SK-N-SH treated with all-trans-retinoic acid at 6 μM for 48 hours (cell line): ENCODE measurements at places on chromosomes 1 and 21.

- peak; percentile 93 for ATAC-seq
Measured at GRCh38 chr1:31127266-31127665, 61.7 kb upstream of the PUM1 start.

- peak; percentile 94 for ATAC-seq
Measured at GRCh38 chr21:27206368-27206982, 239.6 kb upstream of the ADAMTS5 start.

DNA sequence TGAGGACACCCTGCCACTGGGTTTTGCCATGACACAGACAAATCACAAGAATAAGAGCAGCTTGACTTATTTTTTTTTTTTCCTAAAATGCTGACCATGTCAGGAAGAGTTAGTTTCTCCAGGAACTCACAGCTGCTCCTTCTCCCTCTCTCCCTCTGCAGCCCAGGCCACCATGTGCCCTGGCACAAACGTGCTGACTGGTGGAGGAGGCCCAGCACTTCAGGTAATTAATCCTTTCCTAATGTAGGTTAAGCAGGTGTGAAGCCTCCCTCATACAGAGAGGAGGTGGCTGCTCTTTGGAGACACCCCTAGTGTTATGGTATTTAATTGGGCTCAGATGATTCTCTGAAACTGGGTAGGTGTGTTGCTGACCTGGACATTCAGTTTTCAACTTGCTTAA is 129.8 kb upstream of the USH2A start:
- no peak for ATAC-seq

GRCh38 chr1:1858382-1859086 is 32.4 kb downstream of the GNB1 start:
- peak; percentile 77 for ATAC-seq

GRCh38 chr1:17514776-17515175 is 24.7 kb upstream of the ARHGEF10L start:
- ATAC-seq = no peak

DNA sequence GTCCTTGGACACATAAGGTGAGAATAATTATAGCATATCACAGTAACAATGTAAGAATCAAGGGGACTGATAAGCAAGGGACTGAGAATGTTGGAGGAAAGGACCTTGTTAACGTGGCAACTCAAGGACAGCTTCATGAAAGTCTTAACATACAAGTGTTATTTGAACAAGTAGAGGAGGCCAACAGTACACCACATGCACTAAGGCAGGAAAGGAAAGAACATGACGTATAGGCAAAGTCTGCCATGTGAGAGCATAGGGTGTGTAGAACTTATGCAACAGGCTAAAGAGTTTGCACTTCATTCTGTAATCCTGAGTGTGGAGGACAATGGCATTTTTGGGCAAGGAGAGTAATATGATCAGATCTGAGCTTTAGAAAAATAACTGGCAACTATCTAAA is 33.3 kb upstream of the DIRAS3 start:
- no peak for ATAC-seq

DNA sequence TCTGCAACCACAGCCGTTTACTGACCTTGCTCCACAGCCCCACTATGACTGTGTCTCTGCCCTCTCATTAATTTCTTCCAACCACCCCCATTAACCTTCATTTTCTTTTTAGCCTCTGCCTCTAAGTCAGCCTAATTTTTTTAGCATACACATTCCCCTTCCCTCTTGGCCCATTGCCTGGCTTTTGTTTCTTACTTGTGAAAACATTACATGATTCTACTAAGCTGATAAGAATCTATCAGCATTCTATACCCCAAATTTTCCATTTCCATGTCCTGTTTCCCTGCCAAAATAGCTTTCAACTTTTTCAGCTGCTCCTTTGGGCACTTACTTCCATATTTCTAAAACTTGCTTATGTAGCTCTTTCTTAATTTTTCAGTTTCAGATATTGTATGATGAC is 79.8 kb downstream of the PCP4 start:
- ATAC-seq = no peak

GRCh38 chr1:76682138-76682537 is 185.1 kb upstream of the ST6GALNAC5 start:
- ATAC-seq = no peak; the same call in 2 of the 3 replicates

DNA sequence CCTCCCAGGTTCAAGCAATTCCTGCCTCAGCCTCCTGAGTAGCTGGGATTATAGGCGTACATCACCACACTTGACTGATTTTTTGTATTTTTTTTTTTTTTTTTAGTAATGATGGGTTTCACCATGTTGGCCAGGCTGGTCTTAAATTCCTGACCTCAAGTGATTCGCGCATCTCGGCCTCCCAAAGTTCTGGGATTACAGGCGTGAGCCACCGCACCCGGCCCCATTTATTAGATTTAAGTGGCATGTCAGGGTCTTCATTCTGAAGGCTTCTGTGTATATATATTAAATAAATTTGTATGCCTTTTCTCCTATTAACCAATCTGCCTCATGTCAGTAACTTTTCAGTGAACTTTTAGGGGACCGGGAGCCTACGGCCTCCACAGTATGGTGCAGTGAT is 6.0 kb upstream of the CLIC4 start:
- no peak for ATAC-seq

DNA sequence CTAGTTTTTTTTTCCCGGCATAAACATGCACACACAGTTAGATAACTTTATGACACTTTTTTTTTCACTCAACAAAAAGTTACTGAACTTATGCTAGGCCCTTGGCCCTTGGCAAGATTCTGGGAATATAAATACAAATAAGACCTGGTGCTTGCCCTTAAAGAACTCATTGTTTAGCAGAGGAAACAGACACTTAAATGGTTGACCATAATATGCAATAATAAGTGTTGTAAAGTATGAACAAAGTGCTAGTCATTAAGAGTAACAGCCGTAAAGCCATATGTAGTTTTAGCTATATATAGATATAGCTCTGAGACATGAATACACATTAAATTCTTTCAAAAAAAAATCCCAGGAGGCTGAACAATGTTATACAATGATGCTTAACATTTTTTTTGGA is 198.3 kb downstream of the CYYR1 start:
- no peak for ATAC-seq

DNA sequence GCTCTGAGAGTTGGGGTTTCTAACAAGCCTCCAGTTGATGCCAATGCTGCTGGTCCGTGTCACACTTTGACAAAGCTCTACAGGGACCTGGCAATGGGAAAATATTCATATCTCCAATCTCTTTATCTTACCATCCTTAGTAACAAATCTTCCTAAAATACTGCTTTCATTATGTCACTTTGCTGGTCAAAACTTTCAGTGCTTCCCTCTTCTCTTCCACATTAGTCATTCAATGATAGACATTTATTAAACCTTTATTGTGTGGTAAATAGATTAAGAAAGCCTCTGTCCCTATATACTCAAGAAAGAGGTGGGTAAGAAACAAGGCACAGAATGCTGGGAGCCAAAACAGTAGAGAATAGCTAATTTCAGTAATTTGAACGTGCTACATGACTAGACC is 79.3 kb downstream of the SLC44A5 start:
- ATAC-seq = no peak

- no peak for ATAC-seq
Measured at GRCh38 chr21:35853321-35854239, 206.7 kb downstream of the SETD4 start.

DNA sequence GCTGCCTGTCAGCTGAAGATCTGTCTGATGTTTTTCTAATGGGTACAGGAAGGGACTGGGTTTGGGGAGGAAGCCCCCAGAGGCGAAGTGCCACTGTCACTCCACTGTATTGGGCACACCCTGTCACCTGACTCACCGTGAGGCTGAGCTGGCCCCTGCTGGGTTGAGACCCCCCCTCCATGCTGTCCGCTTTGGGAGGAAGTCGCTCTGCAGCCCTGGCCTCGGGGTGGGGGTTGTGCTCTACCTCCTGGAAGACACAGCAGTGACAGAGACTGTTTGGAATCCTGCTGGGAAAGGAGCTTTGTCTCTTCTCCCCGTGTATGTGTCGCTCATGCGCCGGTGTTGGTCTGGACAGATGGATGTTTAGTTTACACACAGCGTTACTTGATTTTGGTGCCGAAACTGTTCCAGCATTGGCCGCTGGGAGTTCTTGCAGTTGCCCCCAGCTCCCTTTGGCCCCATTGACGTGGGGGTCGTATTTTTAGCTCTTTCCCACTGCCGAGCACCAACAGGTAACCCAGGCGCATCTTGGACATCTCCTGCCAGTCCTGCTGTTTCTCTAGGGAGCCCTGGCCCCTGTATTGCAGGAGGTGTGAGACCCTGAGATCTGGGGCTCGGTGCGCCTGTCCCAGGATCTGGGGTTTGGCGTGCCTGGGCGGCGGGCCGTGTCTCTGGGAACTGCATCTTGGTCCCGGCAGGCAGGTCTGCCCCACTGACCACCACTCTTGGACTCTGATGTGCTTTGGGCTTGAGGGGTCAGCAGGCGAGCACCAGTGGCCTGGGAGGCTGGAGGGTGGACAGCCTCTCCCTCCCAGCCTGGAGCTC is 30.3 kb downstream of the SLX9 start:
- ATAC-seq = peak; percentile 77

DNA sequence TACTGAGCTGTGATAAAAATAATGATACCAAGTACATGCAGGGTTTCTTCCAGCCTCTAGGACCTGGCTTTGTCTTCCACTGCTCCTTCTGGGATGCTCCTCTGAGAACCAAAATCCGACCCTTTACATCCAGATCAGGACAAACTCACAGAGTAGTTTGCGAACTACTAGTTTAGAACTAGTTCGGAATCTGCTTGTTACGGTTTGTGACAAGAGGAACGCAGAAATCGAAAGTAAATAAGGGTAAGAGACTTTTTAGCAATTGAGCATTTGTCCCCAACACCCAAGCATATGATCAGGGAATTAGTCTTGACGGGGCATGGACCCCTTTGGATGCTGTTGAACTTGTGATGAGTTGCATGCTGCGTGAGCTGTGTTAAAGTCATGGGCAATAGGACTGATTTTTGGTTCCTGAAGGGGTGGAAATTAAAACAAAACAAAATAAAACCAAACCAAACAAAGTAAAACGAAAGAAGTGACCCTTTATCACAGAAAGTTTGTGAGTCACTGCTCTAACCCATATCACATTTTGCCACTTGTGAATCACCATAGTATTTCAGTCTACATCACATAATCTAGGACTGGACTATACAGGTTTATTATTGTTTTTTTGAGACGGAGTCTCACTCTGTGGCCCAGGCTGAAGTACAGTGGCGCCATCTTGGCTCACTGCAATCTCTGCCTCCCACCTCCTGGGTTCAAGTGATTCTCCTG is 35.7 kb upstream of the ERRFI1 start:
- peak; percentile 55 for ATAC-seq

- no peak for ATAC-seq
Measured at GRCh38 chr21:34885626-34886239, 163.4 kb downstream of the RUNX1 start.

GRCh38 chr1:187840557-187840956 is 1011.8 kb downstream of the PLA2G4A start:
- no peak for ATAC-seq

GRCh38 chr1:181452746-181453145 is 30.6 kb upstream of the CACNA1E start:
- no peak for ATAC-seq
